ENCODE measurements at places on chromosomes 11 and 22. TPM values are rescaled to one million over a fixed set of nuclear protein-coding genes. Genes with fewer than 3 reads are reported as not detected.

The UBE2L6 gene
- total RNA-seq: 37.8 TPM

- H3K27ac ChIP-seq: no peak overlapping the region
- no peak overlapping the region for H3K4me3 ChIP-seq
- peaks cover 68% of the 10 kb centered on the region for H3K27me3 ChIP-seq
- no peaks in the 10 kb centered on the region for H3K36me3 ChIP-seq
- H3K4me1 ChIP-seq: no peaks in the 10 kb centered on the region
Observed at GRCh38 chr11:119741369-119742262, 12.6 kb upstream of the NECTIN1 start.

GRCh38 chr22:49659281-49659923 is 168.3 kb downstream of the BRD1 start:
- no peak overlapping the region for H3K4me3 ChIP-seq
- H3K36me3 ChIP-seq: no peaks in the 10 kb centered on the region
- H3K27me3 ChIP-seq: peaks cover 53% of the 10 kb centered on the region

DNA sequence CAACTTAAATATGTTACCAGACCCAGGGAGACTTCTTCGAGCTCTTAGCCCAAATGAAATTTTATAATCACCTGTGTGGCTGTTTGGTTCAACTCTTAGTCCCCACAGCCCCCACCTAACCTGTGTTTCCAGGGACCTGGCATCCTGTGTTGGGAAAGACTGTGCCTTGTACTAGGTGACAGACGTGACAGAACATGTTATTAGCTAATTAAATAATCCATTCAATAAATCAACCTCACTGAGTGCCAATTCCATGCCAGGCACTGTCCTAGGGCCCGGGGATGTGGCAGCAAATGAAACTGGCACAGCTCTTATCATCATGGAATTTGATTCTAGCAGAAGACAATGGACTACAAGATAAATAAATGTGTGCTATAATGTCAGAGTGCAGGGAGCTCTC is 431.9 kb downstream of the MIAT start:
- no peaks in the 10 kb centered on the region for H3K4me1 ChIP-seq
- no peak overlapping the region for H3K27ac ChIP-seq
- DNase-seq: no peak
- H3K4me3 ChIP-seq: no peak overlapping the region
- no peaks in the 10 kb centered on the region for H3K27me3 ChIP-seq

DNA sequence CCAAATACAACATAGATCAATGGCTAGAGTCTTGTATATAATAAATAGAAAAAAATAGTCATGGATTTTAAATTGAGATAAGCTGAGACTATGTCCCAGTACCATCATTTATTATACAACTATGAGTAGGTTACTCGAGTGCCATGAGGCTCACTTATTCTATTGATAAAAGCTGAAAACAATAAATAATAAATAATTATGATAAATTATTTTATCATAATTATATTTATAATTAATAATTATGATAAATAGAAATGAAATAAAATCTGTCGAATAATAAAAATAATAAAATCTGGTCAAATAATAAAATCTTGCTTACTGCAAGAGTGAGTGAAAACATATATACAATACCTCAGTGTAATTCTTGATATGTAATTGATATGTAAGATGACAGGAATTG is 801.4 kb downstream of the FAM181B start:
- no peaks in the 10 kb centered on the region for H3K4me1 ChIP-seq
- H3K27me3 ChIP-seq: no peaks in the 10 kb centered on the region

The CRYBB2 gene
- total RNA-seq: not detected

DNA sequence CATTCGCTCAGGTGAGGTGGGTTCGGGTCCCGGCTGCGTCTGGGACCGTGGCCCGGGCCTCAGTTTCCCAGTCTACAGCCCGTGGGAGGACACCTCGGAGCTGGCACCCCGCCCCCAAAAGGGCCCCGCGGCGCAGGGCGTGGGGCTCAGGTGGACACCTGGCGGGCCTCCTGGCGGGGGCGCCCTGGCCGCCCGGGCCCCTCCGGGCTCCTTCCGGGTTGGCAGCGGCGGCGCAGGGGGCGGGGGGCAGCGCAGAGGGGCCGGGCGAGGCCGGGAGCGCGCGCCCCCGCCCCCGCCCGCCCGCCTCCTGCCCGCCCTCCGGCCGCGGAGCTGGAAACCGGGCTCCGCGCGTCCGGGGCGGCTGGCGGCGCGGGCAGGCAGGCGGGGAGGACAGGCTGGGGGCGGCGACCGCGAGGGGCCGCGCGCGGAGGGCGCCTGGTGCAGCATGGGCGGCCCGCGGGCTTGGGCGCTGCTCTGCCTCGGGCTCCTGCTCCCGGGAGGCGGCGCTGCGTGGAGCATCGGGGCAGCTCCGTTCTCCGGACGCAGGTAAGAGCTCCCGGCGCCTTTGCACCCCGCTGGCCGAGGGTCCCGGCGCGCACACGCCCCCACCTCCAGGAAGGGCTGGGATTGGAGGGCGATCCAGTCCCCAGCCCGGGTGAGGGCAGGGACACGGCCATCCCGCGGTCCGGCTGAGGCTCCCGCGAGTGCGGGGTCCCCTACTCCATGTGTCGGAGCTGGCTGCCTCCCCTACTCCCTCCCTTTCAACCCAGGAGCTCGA is at the start of gene EMID1:
Gene EMID1, plus strand, starts transcription at position 303 of the 778 bp plus-strand sequence. Its CDS starts 143 bp downstream, at position 446.
- peaks cover 9% of the 10 kb centered on the region for H3K4me1 ChIP-seq
- peaks cover 5% of the 10 kb centered on the region for H3K27me3 ChIP-seq
- DNase-seq: peak; percentile 76
- H3K27ac ChIP-seq: no peak within 1 kb of the TSS

DNA sequence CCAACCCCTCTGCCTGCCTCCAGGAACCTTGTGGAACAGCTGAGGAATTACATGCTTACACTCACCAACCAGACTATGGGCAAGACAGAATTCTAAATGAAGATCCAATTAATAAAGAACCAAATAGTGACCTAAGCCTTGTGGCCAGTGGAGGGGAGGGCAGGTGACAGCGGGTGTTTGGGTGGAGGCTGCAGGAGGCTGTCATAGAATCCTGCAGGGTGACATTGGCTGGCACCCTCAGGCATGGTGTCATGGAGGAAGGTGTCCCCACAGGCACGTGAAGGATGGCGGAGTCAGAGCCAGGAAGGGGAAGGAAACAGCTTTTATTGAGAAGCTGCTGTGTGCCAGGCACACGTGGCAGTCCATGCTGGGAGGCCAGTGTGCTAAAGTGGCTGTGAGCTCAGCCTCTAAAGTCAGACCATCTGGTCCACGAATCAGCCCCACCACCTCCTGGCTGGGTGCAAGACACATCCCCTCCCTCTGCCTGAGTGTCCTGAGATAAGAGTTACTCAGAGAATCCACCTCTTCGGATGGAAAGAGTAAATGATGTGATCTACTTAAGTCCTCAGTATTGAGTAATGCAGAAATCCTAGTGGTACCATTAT is 8.7 kb downstream of the MYO18B start:
- H3K27ac ChIP-seq: no peak overlapping the region
- H3K36me3 ChIP-seq: no peaks in the 10 kb centered on the region
- no peaks in the 10 kb centered on the region for H3K27me3 ChIP-seq
- H3K4me3 ChIP-seq: no peak overlapping the region

DNA sequence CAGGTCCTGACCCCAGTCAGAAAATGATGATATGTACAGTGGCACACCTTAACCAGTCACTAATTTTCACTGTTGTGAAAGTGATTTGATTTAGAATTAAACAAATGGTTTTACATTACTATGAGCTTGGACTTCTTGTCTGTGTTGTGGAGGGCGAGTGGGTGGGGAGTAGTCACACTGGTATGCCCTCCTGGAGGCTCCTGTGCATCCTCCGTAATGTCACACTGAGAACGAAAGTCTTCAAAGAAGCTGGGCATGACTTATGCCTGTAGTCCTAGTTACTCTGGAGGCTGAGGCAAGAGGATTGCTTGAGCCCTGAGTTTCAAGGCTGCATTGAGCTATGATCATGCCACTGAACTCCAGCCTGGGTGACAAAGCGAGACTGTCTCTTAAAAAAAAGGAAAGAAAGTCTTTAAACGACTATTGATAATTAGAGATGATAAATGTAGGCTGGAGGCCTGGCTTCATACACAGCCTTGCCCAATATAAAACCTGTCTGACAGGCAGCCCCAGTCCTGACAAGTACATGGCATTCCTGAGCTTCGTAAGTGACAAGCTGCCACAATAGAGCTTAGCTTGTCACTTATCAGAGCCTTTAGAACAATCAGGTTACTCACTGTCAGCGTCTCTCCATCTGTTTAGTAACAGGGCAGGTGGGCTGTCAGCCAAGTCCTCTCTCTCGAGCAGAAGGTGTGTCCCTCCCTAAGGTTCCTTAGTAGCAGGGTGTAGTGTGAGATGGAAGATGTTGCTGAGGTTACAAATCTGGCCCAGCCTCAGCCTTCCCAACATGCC is 5.0 kb upstream of the LIMK2 start:
- H3K4me3 ChIP-seq: no peak overlapping the region
- no peak overlapping the region for H3K27ac ChIP-seq
- no peaks in the 10 kb centered on the region for H3K27me3 ChIP-seq
- H3K4me1 ChIP-seq: peaks cover 9% of the 10 kb centered on the region
- H3K36me3 ChIP-seq: peaks cover 45% of the 10 kb centered on the region

DNA sequence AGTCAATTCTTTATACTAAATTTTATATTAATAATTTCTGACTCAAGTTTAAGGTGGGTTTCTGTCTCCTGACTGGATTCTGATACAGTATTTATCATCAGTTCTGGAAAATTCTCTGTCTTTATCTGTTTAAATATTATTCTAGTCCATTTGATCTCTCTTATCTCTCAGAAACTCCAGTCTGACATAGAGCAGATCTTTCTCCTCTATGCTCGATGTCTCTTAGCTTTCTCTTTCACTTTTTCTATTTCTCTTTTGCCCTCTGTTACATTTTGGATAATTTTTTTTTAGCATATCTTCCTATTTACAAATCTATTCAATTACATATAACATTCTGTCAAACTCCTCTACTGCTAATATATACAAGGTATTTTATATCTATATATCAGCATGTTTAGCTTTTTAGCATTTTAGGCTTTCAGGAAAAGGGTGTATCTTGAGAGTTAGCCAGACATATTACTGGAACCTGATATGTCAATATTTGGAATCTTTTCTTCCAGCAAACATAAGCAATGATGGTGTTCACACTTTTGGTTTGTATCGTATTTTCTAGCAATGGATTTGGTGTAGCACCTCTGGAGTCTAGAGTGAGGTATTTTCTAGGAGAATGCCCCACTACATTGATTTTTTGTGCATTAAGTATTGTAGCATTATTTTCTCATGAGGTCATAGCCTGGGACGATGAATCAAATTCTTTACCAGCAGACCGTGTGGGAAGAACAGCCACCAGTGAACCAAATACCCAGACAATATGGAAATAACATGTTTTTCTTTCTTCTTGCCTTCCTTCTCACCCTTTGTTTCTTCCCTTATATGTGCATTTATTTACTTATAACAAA is 4.1 kb upstream of the NNMT start:
- no peak overlapping the region for H3K4me3 ChIP-seq
- H3K27ac ChIP-seq: peak overlapping the region; percentile 3
- no peaks in the 10 kb centered on the region for H3K36me3 ChIP-seq

GRCh38 chr11:67640021-67640757 is 626 bp upstream of the TBX10 start:
- DNase-seq: peak; percentile 83
- no peaks in the 10 kb centered on the region for H3K36me3 ChIP-seq
- H3K4me3 ChIP-seq: no peak overlapping the region
- no peak overlapping the region for H3K27ac ChIP-seq
- H3K4me1 ChIP-seq: no peaks in the 10 kb centered on the region
- H3K27me3 ChIP-seq: peaks cover 4% of the 10 kb centered on the region

GRCh38 chr22:50676180-50676636 is 3.6 kb downstream of the SHANK3 start:
- peaks cover 39% of the 10 kb centered on the region for H3K27me3 ChIP-seq
- no peak for DNase-seq
- H3K27ac ChIP-seq: no peak overlapping the region

- no peaks in the 10 kb centered on the region for H3K27me3 ChIP-seq
- no peak for DNase-seq
- H3K4me3 ChIP-seq: no peak overlapping the region
- peaks cover 47% of the 10 kb centered on the region for H3K36me3 ChIP-seq
- peak overlapping the region; percentile 18 for H3K27ac ChIP-seq
- H3K4me1 ChIP-seq: no peaks in the 10 kb centered on the region
Observed at GRCh38 chr11:118615282-118615975, 8.0 kb downstream of the PHLDB1 start.

The POU2F3 gene
- not detected for total RNA-seq

The FAM227A gene
- 0.55 TPM for total RNA-seq

The RPS3 gene
- total RNA-seq: 1,562 TPM

The SYT13 gene
- 2.0 TPM for total RNA-seq

DNA sequence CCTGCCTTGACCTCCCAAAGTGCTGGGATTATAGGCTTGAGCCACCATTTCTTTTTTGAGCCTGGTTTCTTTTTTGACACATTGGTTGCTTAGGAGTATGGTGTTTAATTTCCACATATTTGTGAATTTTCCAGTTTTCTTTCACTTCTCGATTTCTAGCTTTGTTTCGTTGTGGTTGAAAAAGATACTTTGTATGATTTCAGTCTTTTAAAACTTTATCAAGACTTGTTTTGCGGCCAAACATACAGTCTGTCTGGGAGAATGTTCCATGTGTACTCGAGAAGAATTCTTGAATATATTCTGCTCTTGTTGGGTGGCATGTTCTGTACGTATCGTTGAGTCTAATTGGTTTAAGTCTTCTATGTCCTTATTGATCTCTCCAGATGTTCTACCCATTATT is 20.8 kb downstream of the SHANK3 start:
- no peak overlapping the region for H3K4me3 ChIP-seq
- DNase-seq: no peak
- peaks cover 16% of the 10 kb centered on the region for H3K4me1 ChIP-seq

- H3K4me1 ChIP-seq: peaks cover 12% of the 10 kb centered on the region
- H3K4me3 ChIP-seq: no peak overlapping the region
- no peaks in the 10 kb centered on the region for H3K27me3 ChIP-seq
- no peak for DNase-seq
- no peak overlapping the region for H3K27ac ChIP-seq
Observed at GRCh38 chr11:115652496-115652895, 148.3 kb upstream of the CADM1 start.

The INS gene
- not detected for total RNA-seq

GRCh38 chr11:30045921-30046577 is 29.2 kb upstream of the KCNA4 start:
- H3K36me3 ChIP-seq: no peaks in the 10 kb centered on the region
- no peak overlapping the region for H3K4me3 ChIP-seq
- H3K27ac ChIP-seq: no peak overlapping the region

- no peak for DNase-seq
- no peaks in the 10 kb centered on the region for H3K4me1 ChIP-seq
- H3K4me3 ChIP-seq: no peak overlapping the region
- H3K27me3 ChIP-seq: no peaks in the 10 kb centered on the region
Observed at GRCh38 chr11:108235192-108235591, 12.3 kb downstream of the ATM start.

The H19 gene
- 211 TPM for total RNA-seq

- H3K36me3 ChIP-seq: no peaks in the 10 kb centered on the region
- H3K4me3 ChIP-seq: no peak overlapping the region
- H3K27ac ChIP-seq: no peak overlapping the region
- peaks cover 38% of the 10 kb centered on the region for H3K4me1 ChIP-seq
Observed at GRCh38 chr11:69294571-69295078, 670 bp downstream of the MYEOV start.

DNA sequence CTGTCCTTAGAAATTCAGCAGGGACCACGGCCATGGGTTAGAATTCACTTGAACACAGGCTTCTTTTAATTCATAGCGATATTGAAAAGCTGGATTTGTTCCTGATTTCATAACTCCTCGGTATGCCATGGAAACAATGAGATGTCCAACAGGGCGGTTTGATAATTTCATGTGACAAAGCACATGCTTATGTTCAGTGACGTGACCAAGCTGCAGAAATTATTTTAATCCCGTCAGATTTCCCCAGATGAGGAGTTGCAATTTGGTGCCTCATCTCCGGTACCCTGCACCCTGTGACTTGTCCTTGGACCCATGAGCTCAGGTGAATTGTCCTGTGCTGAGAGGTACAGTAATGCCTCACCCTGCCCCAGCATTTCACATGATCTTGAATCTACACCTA is 81.7 kb downstream of the C11orf91 start:
- H3K36me3 ChIP-seq: no peaks in the 10 kb centered on the region
- no peak overlapping the region for H3K4me3 ChIP-seq
- DNase-seq: no peak
- H3K27ac ChIP-seq: no peak overlapping the region
- H3K27me3 ChIP-seq: peaks cover 4% of the 10 kb centered on the region
